ENCODE measurements at places on chromosomes 4 and X.

GRCh38 chrX:130084631-130085237 lies 25.6 kb downstream of the ELF4 start:
- DNase-seq, result no peak

GRCh38 chr4:16952896-16953630 lies 54.6 kb upstream of the LDB2 start:
- no peak for DNase-seq

DNA sequence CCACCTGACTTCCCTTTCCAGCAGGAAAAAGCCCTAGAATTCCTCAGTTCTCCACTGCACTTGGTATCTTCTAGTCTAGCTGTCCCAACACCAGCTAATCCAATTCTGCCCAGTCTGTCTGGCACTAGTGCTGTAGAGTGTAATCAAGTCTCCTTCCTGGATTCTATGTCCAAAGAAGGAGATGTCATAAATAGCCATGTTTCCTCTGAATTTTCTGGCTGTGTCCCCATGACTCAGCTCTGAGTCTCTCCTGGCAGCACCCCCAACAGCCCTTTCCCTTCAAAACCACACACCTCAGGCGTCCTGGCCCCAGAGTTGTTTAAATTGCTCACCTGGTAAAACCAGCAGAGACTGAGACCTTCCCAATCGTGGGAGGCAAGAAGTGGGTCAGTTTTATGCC lies 197.2 kb downstream of the GRXCR1 start:
- peak; percentile 4 for DNase-seq

GRCh38 chr4:122450847-122451246 lies 5.7 kb downstream of the IL2 start:
- peak; percentile 10 for DNase-seq

DNA sequence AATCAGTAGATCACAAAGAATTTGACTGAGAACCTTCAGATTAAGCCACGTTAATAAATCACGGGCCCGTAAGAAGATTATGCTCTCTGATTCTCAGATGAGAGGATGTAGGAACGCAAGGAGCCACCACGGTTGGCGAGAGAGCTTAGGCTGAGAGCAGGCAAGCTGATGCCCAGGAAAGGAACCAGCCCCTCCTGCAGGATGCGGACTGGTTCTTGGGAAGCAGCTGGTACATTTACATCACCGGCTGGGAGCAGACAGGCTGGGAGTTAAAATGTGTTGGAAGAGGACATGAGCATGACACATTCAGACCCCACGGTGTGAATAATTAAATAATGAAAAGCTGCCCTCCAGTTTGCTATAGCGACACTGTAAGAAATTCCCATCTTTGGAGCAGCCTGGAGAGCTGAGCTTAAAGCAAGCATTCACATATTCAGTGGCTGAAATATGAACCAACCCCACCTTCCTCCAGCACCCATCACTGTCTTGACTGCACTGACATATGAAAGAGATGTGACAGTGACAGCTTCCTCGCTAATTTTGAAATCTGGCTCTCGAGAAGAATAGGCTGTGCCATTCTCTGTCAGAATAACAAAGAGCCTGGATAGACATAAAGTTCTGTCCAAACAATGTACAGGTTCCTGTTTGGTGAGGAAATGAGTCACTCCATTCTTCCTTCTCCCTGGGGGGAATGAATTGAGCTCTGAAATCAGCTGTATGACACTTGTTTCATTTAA lies 33.1 kb downstream of the LNX1 start:
- peak; percentile 59 for DNase-seq

- DNase-seq, result no peak
These were observed 194.7 kb downstream of the ASMT start for GRCh38 chrX:1809581-1809980.

DNA sequence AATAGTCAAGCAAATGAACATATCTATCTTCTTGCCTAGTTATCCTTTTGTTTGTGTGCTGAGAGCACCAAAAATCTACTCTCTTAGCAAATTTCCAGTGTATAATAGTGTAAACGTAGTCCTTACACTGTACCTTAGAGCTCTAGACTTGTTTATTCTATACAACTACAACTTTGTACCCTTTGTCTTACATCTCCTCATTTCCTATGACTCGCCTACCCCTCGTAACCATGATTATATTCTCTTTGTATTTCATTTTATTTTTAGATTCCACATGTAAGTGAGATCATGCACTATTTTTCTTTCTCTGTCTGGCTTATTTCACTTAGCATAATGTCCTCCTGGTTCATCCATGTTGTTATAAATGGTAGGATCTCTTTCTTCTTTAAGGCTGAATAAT lies 37.6 kb downstream of the MAGEB5 start:
- DNase-seq, result no peak
